Amniotic epithelial cell (primary cell): ENCODE measurements at places on chromosomes 4 and X.

DNA sequence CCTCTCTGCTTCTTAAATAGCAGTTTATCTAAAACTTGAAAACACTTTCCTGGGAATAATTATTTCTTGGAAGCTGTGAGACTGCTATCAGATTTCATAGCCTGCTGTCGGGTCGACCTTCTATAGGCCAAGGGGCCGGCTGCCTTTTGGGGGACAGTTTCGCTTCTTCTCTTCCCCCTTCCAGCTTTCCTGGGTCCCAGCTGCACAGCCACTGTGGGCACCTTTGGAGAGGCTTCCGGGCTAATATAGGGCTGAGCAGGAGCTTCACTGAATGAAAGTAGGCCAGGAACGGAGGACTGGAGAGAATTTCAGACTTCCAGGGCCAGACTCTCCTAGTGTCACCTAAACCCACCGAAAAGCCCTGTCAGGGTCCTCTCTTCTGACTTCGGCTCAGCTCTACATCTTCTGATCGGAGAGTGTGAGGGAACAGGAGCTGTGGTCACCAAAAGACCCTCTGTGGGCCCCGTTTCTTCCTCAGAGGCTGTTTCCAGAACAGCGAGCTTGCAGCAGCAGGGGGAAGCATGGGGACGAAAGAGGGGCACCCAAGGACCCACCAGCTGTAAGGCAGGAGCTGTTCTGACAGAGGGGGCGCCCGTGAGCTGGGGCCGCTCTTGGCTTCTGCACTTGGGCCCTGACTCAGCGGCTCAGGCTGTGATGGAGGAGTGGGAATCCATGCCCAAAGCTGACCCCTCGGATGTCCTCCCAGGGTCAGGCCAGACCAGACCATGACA, 620.6 kb downstream of the BCOR start:
- no peak for DNase-seq

DNA sequence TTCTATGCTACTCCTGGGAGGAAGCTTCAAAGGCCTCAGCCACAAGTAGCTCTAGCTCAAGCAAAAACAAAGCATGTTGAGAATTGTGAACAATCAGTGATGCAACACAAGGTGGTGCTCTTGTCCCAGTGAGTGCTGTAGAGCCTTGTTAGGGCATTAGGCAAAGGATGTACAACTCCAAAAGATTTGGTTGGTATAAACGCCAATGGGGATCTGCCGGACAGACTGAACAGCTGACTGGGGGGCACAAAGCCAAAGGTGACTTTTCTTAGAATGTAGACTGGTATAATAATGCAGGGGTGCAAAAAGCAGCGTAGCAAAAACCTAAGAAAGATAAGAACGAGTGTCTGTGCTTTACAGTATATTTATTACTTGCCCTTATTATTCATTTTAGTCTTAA, 62.6 kb upstream of the ALB start:
- DNase-seq: peak; percentile 73

GRCh38 chrX:133495464-133496391, 80.4 kb upstream of the GPC4 start:
- peak; percentile 13 for DNase-seq

DNA sequence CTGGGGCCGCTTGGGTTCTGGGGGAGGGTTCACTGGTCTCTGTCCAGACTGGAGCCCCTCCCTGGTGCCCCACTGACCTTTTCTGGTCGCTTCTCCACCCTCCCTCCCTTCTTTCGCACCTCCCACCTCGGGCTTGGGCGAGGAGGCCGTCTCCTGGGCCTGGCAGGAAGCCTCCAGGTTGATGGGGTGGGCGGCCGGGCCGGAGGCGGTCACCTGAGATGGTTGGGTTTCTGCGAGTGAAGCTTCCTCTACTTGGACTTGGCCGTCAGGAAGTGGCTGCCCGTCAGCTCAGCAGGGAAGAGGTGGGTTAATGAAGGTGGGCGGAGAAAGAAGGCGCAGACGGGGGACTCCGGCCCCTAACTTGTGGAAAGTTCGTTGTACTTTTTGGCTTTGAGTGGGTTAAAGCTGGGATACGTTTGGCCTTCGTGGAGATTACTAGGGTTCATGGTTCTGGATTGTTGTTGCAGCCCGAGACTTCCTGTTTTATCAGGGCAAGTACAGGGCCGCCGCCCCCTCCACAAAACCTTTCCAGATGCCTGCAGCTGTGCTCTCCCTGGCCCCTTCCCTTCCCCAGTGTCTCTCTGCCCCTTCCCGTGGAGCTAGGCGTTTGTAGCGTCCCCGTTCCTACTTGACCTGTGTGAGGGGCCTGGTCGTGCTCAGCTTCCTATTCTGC, 1.2 kb downstream of the AKAP17A start:
- peak; percentile 29 for DNase-seq

- no peak for DNase-seq
Observed at GRCh38 chr4:52358883-52359321, 300.2 kb downstream of the USP46 start.

DNA sequence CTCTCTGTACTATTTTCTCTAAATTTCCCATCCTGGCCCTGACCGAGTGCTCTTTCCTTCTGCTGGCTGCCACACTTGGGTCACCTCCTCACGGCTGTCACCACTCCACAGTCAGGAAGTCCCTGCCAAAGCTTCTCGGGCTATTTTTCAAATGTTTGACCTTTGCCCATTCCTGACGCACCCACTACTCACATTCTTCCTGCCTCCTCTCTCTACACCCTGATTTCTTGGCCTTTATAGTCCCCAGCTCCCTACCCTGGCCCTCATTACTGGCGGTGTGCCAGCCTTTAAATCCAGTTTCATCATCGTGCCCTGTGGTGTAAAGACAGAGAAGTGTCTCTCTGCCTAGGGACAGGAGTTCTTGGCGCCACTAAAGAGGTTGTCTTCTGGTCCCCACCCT, 46.4 kb upstream of the GATB start:
- DNase-seq: no peak

GRCh38 chr4:111997785-111998184, 147.5 kb upstream of the FAM241A start:
- DNase-seq: no peak

- DNase-seq: peak; percentile 13
Observed at GRCh38 chr4:3291969-3292570, 751 bp upstream of the RGS12 start.

DNA sequence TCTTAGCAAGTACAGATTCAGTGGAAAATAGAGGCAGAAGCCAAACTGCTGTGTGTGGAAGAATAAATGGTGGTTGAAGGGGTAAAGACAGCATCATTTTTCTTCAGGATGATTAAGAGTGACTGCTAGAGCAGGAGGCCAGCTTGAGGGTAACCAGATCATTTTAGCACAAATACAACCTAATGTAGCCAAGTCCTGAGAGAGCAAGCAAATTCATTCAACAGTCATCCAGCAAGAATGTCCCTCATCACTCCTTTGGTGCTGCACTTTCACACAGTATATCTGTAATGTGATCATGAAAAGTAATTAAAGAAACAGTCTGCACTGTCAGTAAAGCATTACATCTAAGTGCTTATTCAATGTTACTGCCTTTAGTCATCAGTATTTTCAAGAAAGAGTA, 44.8 kb downstream of the NPFFR2 start:
- DNase-seq: peak; percentile 48
